ENCODE measurements at places on chromosomes 1 and 21. TPM values are rescaled to one million over a fixed set of nuclear protein-coding genes. Genes with fewer than 3 reads are reported as not detected.

The CYP2J2 gene
- total RNA-seq: 0.42 TPM

The PLEKHN1 gene
- 0.46 TPM for total RNA-seq

The KLHDC9 gene
- 0.60 TPM for total RNA-seq

The FCRL6 gene
- total RNA-seq: not detected

The PTPN22 gene
- 0.63 TPM for total RNA-seq

DNA sequence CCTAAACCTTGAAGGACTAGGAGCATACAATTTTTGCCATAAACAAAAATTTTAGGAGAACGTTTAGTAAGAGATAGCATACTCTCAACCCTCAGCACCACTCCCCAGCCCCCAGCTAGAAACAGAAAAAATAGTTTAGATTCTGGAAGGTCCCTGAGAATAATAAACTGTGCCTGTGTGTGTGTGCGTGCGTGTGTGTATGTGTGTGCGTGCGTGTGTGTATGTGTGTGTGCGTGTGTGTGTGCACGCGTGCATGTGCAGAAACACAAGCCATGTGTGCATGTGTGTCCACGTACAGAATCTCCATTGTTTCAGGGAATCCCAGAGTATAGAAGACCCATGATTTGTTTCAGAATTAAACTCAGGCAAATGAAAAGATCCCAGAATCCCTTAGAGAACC, 62.6 kb downstream of the CASQ2 start:
- no peak for DNase-seq

GRCh38 chr21:31351438-31351837, 7.4 kb upstream of the TIAM1 start:
- DNase-seq: no peak

DNA sequence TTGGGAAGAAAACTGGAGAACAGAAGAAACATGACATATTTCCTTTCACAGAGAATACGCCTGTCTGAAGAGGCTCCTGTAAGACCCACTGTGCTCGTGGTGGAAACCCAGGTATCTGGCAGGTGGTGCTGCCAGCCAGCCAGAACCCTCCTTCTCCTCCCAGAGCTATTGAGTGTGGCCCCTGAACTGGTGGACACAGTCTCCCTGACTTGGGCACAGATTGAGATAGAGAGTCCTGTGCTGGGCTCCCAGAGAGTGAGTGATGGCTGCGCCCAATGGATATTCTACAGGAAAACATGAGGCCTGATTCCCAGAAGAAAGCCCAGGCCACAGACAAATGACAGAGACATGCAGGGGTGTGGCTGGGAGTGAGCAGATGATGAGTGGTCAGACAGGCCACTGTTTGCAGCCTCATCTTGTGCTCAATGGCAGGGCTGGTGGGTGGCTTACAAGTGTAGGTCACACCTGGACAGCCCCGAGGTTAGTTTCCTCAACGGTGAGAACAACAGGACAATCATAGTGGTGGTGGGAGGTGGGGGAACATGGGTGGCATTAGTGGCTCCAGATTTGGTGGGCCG, 127.9 kb downstream of the PTPRU start:
- no peak for DNase-seq

GRCh38 chr1:155892796-155893195, 18.4 kb downstream of the RIT1 start:
- DNase-seq: peak; percentile 40

DNA sequence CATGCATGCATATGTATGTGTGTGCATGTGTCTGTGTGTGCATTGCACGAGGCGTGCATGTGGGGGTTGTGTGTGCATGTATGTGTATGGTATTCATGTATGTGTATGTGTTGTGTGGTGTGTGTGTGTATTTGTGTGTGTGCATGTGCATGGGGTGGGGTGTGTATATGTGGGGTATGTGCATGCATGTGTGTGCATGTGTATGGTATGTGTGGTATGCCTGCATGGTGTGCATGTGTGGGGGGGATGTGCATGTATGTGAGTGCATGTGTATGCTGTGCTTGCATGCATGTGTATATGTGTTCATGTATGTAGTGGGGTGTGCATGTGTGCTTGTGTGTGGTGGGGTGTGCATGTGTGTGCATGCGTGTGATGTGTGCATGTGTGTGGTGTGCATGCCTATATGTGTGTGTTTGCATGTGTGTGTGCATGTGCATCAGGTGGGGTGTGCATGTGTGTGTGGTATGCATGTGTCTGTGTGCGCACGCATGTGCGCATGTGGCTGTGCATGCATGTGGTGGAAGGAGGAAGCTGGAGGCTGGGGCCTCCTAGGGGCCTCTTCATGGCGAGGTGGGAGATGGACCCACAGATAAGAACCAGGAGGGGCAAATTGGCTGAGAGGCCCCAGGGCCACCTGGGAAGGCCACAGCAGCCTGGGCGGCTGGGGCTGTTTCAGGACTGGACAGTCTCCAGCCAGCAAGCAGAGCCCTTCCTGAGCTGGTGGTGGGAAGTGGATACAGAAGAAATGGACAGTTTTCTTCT, 35.9 kb upstream of the ARF1 start:
- no peak for DNase-seq

DNA sequence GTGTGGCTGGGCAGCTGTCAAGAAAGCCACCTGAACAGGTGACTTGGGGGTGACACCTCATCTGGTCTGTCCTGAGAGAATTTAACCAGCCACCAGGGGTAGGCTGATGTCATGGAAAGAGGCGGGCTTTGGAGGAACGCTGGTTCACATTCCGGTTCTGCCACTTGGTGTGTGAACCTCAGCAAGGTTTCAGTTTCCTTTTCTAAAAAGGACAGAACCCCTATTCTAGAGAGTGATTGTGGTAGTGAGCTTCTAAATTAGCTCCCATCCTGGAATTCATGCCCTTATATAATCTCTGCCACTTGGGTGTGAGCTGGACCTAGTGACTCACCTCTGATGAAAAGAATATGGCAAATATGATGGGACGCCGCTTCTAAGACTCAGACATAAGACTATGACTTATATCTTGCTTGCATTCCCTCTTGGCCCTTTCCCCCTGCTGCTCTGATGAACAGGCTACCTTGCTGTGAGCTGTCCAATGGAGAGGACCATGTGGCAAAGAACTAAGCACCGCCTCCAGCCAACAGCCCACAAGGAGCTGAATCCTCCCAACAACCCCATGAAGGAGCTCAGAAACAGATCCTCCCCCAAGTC, 332.1 kb downstream of the RRAGC start:
- DNase-seq: no peak

DNA sequence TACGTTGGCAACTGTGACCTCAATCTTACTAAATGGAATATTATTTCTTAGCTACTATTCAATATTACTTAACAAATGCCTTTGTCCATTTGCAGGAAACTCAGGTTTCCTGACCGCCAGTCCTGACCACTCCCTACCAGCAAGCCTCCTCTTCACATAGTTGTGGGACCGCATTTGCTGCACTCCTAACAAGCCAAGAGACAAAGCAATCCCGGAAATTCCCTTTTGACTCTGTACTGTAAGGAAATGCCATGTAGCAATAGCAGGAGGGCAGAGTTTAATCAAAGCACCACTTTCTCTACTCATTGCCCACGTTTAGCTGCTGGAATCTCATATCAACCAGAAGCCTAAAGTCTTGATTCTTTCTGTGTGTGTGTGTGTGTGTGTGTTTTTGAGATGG, 28.1 kb upstream of the ACBD6 start:
- DNase-seq: peak; percentile 85

DNA sequence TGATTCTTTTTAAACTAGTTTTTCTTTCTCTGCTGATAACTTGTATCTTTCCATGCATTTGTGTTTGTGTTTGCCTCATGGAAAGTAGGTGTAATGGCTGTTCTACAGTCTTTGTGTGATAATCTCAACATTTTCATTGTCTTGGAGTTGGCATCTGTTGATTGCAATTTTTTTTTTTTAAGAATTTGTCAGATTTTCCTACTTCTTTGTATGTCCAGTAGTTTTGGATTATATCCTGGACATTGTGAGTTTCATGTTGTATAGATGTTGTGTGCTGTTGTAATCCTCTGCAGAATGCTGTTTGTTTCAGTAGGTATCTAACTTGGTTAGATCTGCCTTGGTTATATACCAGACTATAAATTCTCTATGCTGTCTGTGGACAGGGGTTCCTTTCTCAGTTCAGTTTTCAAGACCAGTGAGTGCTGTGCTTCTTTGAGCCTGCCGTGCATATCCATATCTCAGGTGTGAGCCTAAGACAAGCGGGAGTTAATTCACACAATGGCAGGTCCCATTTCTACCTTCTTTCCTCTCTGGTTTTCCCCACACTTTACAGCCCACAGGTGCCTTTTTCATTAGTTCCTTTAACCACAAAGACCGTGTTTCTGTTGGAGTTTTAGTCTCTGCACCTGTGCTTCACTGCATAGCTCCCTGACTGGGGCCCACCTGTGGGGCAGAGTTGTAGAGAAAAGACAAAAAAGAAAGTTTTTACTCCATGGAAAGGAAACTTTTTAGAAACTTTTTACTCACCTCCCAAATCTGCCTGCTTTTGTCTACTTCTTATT, 69.9 kb downstream of the ITSN1 start:
- no peak for DNase-seq

GRCh38 chr1:153397924-153398651, 7.2 kb upstream of the S100A8 start:
- DNase-seq: no peak

DNA sequence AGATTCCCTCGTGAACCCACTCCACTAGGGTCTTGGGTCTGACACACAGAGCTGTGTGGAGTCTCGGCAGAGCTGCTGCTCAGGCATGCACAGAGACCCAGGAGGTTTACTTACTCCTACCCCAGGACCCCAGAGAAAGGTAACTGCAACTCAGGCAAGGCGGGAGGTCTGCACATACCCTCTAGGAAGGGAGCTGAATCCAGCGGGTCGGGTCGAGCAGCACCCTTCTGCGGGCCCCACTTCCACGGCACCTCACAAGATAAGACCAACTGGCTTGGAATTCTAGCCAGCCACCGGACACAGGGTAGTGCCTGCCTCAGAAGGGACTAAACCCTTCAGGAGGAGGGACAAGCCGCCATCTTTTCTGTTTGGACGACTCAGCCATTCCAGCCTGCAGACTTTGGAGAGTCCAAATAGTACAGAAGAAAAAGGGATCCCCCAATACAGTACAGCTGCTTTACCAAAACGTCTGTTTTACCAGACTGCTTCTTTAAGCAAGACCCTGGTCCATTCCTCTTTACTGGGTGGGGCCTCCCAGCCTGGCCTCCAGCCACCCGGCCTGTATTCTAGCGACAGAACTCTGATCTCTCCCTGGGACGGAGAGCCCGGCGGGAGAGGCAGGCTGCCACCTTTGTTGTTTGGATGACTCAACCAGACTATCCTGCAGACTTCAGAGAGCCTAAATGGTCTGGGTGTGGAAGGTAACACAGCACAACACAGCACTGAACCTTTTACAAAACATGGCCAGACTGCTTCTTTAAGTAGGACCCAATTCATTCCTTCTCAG, 554.6 kb upstream of the BEND5 start:
- no peak for DNase-seq

DNA sequence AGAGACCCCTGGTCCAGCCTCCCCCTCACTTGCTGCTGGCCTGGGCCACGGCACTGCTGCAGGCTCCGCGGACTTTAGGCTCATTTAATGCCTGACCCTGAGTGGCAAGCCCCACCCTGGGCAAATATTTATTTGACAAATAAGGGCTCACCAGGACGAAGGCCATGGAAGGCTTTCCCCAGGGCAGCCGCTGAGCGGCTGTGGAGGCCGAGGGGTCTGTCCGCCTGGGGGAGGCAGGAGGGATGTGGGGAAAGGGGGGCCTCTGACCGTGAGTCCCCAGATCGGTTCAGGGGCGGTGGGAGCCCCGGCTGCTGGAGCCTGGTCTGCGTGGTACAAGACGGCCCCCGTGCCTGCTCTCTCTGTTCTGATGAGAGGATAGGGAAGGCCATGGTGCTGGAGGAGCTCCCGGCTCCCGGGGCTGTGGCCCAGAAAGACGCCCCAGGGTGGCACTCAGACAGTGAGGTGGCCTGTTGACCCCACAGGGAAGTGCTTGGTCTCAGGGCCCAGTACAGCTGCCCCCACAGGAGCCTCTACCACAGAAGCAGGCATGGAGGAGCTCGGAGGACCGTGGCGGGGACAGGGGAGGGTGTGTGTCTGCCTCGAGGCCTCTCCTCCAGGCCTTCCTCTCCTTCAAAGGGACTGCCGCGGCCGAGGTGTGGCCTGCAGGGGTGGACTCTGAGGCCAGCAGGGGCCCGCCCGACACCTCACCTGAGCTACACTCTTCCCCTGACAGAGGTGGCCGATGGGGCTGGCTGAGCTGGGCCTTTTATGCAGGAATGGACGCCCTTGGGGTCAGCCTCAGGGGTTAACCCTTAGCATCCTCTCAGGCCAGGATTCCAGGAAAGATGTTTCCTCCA, 9.1 kb upstream of the C1orf159 start:
- no peak for DNase-seq

GRCh38 chr1:42167611-42168390, 3.3 kb upstream of the GUCA2A start:
- DNase-seq: no peak

- DNase-seq: no peak
These were observed 8.5 kb upstream of the BSND start for GRCh38 chr1:54989968-54990810.

GRCh38 chr1:229254910-229255541, 15.9 kb upstream of the RAB4A start:
- DNase-seq: no peak

GRCh38 chr21:46286648-46287002, 483 bp downstream of the YBEY start:
- DNase-seq: no peak

DNA sequence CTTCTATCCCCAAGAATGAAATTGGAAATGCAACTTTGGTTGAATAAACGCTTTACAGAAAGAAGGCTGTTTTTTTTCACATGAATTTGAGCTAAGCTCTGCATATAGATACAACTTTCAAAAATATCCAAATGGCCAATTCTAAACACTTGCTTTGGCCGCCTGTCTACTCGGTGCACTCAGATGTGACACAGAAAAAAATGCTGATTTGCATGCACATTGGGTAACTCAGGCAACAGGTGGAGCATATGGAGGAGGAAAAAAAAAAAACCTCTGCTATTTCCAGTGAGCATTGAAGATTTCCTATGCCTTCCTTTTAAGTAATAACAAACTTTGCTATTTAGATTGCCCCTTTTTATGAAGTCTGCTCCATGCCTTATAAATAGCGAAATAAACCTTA, 262.5 kb downstream of the GRIK1 start:
- DNase-seq: no peak

DNA sequence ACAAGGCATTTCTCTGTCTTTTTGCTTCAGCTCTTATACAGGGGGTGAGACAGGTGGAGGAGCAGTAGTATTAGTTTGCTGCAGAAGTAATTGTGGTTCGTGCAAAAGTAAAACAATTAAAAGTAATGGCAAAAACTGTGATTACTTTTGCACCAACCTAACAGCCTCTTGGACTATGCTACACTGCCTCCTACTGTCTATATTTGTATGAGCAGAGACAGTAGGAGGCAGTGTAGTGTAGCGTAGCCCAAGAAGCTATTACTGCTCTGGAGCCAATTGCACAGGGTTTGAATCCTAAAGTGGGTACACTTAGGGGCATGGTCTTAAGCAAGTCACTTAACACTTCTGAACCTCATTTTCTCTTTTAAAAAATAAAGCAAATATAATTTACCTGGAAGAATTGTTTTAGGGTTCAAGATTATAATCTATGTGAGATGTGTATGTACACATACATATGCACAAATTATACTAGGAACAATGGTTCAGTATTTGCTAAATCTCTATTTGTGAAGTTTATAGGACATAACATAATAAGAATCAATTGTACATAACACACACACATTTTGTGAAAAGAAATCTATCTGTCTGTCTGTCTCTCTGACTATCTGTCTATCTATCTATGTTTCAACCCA, 103.8 kb downstream of the BRINP3 start:
- no peak for DNase-seq

Data from pulmonary artery endothelial cell (primary cell).